Stimulated activated CD8-positive, alpha-beta memory T cell treated with anti-CD3 and anti-CD28 coated beads, Interleukin-7, amount 100 ng/mL, for 48 hours (primary cell): ENCODE measurements at places on chromosomes 7 and 10.

GRCh38 chr10:17771017-17771416 is 19.0 kb downstream of the TMEM236 start:
- no peak for DNase-seq

GRCh38 chr10:71132321-71132810 is 80.0 kb upstream of the UNC5B start:
- no peak for DNase-seq

- DNase-seq: no peak
Measured at GRCh38 chr7:128821724-128822123, 8.5 kb upstream of the FLNC start.

GRCh38 chr7:36875794-36876193 is 151.5 kb upstream of the AOAH start:
- DNase-seq: no peak

GRCh38 chr10:102537948-102538347 is 34.2 kb downstream of the SUFU start:
- no peak for DNase-seq

GRCh38 chr10:91785830-91786229 is 12.4 kb upstream of the TNKS2 start:
- DNase-seq: no peak

DNA sequence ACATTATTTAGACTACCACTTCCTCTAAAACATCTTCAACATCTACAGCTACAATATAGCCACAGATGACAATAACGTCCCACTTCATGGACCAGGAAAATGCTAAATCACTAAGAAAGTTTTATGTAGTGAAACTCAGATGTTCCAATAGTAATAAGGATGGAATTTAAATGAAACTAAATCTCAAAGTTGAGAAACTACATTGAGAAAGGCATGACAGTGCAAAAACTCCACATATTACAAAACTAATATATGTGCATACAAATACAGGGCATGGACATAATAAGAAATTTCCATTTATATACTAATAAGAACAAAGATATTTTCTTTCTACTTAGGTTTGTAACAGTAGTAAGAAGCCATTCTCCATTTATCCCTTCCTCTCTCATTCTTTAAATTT is 31.1 kb downstream of the POT1 start:
- no peak for DNase-seq

- no peak for DNase-seq
Measured at GRCh38 chr10:117107238-117107637, 30.8 kb downstream of the VAX1 start.

DNA sequence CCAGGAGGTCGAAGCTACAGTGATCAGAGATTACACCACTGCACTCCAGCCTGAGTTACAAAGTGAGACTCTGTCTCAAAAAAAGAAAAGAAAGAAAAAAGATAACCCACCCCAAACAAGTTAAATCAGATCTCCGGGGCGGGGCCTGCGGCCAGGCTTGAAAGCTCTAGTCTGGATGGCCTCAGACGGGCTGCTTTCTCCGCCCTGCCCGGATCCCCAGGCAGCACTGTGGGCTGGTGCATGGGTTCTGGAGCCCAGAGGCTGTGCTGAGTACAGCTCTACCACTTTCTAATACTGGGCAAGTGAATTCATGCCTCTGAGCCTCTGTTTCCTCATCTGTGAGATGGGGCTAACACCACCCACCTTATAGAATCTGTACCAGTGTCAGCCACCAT is 83.7 kb downstream of the ZMIZ1 start:
- DNase-seq: no peak

GRCh38 chr7:78301407-78301806 is 502.8 kb downstream of the PHTF2 start:
- DNase-seq: no peak

- no peak for DNase-seq
Measured at GRCh38 chr7:112162142-112162766, 43.9 kb downstream of the DOCK4 start.

GRCh38 chr10:7474388-7474787 is 63.6 kb upstream of the SFMBT2 start:
- no peak for DNase-seq

GRCh38 chr7:6650086-6650485 is 13.0 kb downstream of the ZNF316 start:
- DNase-seq: no peak

DNA sequence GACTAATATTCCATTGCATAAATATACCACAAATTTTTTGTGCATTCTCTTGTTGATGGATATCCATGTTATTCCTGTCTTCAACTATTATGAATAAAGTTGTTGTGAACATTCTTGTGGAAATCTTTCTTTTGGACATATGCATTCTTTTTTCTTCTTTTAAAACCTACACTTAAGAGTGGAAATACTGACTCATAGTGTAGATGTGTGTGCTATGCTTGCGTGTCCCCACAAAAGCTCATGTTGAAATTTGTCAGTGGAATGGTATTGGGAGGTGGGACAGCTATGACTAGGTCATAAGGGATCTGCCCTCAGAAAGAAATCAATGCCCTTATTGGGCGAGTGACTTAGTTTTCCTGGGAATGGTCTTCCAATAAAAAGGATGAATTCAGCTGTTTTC is 203.6 kb upstream of the PRSS58 start:
- no peak for DNase-seq

DNA sequence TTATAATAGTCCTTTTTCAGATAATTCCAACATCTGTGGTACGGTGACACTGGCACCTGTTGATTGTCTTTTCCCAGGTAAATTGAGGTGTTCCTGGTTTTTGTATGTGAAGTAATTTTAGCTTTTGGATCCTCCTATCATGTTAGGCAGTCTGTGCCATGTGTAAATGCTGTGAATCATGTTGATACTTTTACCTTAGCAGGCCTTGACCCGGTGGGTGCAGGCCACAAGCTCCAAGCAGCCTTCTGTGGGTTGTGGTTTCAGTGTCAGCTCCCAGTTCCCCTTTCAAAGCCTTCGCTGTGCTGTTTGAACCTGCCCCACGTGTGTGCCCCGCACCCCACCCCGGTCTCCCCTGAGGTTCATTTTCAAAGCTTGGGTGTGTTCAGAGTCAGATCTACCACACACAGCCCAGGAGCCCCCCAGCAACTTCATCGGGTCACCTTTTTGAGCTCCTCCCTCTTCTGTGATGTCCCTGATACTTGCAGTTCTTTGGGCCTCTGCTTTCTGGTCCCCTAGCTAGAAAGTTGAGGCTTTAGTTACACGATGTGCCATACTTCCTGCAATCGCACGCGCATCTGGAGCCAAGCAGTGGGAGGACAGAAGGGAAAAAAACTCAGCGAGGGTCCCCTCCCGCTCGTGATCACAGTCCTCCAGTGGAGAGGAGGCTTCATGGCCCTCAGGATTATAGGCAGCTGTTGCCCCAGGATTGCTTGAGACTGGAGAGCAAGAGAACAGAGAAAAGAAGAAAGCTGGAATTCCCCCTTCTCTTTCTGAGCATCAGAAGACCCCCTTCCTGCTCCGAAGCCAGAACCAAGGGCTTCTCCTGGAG is 8.7 kb upstream of the BHLHA15 start:
- peak; percentile 69 for DNase-seq

GRCh38 chr7:157337316-157338149 is 729 bp downstream of the DNAJB6 start:
- DNase-seq: peak; percentile 65

- no peak for DNase-seq
Measured at GRCh38 chr7:115822801-115823200, 207.8 kb downstream of the TFEC start.

GRCh38 chr7:87331687-87332252 is 13.7 kb upstream of the CROT start:
- DNase-seq: no peak

DNA sequence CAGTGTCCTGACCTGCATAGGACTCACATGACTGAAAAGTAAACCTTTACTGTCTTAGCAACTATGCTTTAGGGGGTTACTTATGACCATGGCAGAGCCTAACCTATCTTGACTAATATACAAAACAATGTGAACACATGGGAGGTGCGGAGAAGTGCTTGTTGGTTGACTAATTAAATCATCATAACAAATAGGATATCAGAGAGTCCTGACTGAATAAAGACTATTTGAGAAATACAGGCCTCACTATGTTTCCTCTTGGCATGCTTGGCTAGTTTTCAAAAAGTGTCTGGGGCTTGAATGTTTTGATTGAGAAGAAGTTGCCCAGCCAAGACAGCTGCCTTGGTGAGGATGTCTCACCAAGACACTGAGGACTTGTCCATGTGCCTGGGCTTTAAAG is 104.4 kb upstream of the PHYHIPL start:
- DNase-seq: no peak

- no peak for DNase-seq
Measured at GRCh38 chr10:4170633-4171314, 385.8 kb upstream of the KLF6 start.

- DNase-seq: no peak
Measured at GRCh38 chr7:22911889-22912288, 89.2 kb upstream of the TOMM7 start.

- DNase-seq: no peak
Measured at GRCh38 chr10:85612378-85612775, 754.2 kb downstream of the GRID1 start.

GRCh38 chr7:129591868-129592267 is 19.7 kb upstream of the NRF1 start:
- no peak for DNase-seq

GRCh38 chr7:50335795-50336754 is 31.6 kb downstream of the IKZF1 start:
- peak; percentile 90 for DNase-seq

DNA sequence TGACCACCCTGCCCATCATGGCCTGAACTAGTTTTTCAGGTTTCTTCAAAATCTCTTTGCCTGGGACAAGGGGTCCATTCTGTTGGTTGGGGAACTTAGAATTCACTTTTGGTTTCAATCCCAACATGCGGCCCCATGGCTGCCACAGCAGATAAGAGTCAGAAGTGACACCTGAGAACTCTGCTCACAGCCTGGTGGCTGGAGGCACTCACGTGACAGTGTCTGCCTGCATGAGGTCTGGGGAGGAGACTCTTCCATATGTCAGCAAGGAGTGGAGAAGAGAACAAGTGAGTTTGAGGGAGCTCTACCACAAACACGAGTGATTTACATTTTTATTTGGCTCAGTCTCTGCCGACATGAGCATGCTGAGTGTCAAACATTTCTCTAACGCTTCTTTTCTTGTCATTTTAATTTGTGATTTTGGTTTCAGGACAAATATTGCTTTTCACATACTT is 370.4 kb downstream of the TNS3 start:
- no peak for DNase-seq

GRCh38 chr7:155921086-155921803 is 109.0 kb upstream of the SHH start:
- no peak for DNase-seq

GRCh38 chr7:73350306-73351068 is 22.5 kb downstream of the FKBP6 start:
- DNase-seq: no peak

DNA sequence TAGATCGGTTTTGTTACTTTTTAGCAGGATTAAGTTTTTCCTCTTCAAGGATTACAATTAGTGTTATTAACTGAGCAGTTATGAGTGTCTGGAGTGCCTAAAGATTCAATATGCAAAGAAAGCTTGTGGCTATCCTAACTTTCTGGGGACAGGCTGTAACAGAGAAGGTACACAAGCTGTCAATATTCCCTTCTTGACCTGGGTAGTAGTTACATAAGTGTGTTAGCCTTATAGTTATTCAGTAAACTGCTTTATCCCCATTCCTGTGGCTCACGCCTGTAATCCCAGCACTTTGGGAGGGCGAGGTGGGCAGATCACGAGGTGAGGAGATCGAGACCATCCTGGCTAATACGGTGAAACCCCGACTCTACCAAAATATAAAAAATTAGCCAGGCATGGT is 31.6 kb downstream of the ATAD1 start:
- no peak for DNase-seq

DNA sequence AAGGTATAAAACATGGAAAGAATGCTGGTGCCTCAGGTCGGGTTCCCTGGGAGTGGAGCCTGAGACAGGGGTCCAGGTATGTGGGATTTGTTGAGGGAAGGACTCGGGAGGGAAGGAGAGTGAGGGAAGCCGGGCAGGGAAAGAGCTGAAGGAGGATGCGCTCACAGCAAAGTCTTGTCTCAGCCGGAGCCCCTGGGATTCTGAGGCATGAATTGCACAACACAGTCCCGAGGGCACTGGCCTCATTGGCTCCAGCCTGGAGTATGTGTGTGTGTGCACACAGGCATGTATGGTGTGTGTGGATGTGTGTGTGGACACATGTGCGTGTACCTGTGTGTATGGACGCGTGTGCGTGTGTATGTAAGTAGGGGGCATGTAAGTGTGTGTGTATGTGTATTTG is 87.4 kb downstream of the WDFY4 start:
- no peak for DNase-seq

GRCh38 chr10:21314906-21315644 is 210.4 kb downstream of the SKIDA1 start:
- no peak for DNase-seq

DNA sequence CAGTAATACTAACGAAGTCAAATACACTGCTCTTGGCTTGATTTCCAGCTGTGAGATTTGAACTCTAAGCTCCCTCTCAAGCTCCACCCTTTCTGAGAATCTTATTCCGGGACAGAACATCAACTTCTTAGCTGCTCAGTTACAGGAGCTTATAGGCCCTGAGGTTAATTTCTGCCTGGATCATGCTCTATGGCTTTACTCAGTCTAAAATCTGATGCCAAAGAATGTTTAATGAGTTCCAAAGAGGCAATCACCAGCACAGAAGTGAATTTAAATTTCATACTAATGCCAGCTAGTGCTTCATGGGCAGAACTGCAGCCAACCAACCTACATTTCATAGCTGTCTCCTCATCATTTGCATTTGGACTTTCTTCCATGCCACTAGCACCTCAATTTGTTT is 707.2 kb downstream of the MAGI2 start:
- DNase-seq: no peak

DNA sequence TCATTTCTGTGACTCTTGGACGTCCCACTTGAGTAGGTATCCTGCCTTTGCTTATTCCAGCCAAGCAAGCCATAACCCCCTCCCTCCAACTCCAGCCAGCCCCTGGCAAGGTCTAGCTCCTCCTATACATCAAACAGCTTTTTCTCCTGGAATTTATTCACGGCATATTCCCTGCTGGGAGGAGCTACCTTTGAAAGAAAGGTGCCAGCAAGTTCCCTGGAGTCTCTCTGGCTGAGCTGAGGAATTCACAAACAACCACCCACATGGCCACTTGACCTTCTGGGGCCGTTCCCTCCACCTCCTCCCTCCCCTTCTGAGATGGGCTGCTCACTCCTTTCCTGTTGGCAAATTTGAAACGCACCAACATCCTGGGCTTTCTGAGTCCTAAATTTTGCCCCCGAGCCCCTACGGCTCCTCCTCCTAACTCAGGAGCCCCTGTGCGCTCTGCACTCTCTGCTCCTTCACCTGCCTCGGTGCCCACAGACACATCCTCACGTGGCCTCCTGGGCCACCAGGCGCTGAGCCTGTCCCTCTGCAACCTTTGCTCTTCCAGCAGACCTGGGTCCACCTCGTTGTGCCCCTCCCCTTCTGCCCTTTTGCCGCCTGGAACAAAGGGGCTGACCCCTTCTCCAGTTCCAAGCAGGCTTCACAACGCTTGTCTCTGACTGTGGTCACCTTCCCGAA is 48.0 kb downstream of the HSPA12A start:
- DNase-seq: no peak
